Stimulated activated CD4-positive, alpha-beta T cell treated with anti-CD3 and anti-CD28 coated beads, TNF-alpha, amount 100 ng/mL, for 4 hours (primary cell): ENCODE measurements at places on chromosomes 16 and 17.

- no peak for DNase-seq
Observed at GRCh38 chr16:86398201-86398600, 112.1 kb upstream of the FOXF1 start.

GRCh38 chr17:79941088-79942010, 94.3 kb downstream of the TBC1D16 start:
- DNase-seq, result no peak

GRCh38 chr17:72751746-72752145, 340.7 kb downstream of the SLC39A11 start:
- DNase-seq, result no peak

- no peak for DNase-seq
Observed at GRCh38 chr17:47846716-47847340, 4.1 kb downstream of the SP6 start.

GRCh38 chr17:31738996-31739699, 119.9 kb downstream of the COPRS start:
- DNase-seq, result no peak

DNA sequence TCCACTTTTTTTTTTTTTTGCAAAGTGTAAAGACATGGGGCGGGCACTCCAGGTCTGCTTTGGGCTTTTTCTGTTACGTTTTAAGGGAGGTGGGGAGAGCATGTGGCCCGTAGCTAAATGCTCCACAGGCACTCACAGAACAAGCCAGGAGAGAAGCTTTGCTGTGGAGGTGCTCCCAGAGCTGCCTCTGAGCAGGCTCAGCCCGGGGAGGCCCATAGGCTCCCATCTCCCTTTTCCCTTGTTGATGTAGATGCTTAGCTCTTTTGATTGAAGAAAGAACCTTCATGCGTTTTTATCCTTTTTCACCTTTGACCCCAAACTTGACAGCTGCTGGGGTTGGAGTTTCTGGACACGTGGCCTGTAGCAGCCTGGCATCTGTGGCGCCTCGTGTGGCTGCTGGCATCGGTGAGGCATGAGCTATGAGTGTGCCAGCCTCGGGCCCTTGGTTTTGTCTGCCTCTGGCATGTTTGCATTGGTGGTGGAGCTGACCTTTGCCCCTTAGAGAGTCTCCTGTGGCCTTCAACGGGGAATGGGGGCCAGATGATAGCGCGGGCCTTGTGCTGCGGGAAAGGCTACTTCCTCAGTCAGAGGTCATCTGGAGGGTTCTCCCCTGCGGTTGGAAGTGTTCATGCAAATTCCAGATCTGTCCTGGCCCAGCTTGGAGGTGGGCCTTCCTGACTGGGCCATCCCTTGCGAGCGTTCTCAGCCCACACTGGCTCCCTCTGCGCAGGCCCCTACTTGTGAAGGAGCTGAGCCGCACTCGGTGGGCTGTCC, 20.0 kb upstream of the IL17C start:
- DNase-seq, result no peak

- DNase-seq, result peak; percentile 16
Observed at GRCh38 chr17:2087597-2088211, 32.8 kb downstream of the HIC1 start.

DNA sequence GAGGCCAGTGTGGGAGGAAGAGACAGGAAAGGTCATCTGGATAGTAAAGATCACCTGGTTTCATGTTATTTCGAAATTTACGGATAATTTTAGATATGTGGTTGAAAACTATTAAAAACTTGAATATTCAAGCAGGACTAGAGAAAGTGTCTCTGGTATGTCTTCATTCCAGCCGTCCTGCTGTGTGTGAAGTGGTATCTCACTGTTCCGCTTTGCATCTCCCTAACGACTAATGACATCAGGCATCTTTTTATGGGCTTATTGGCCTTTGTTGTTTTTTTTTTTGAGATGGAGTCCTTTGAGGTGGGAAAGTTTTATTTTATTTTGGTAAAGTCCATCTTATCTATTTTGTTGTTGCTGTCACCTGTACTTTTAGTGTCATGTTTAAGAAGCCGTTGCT, 214.4 kb upstream of the CHMP6 start:
- no peak for DNase-seq

- no peak for DNase-seq
Observed at GRCh38 chr16:54506214-54506580, 219.6 kb upstream of the IRX3 start.

DNA sequence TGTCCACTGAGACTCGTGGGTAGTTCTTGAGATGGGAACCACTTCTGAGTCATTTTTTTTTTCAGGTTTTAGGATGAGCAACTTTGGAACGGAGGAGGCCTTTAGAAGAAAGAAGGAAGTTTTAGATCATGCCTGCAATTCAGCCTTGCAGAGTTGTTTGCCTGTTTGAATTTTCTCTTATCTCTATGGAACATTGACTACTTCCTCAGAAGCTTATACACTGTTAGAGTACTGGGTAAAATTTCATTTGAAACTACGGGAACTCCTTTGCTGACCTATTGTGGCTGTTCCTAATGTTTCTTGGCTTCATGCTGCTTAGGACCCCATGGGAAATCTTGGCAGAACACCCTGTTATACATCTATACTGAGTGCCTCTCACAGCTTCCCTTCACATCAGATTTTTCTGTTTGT, 70.8 kb downstream of the MAP2K6 start:
- DNase-seq, result no peak
